ENCODE measurements at places on chromosomes 12 and 14.

GRCh38 chr14:24325963-24326362 lies 8.9 kb downstream of the ADCY4 start:
- DNase-seq = no peak

DNA sequence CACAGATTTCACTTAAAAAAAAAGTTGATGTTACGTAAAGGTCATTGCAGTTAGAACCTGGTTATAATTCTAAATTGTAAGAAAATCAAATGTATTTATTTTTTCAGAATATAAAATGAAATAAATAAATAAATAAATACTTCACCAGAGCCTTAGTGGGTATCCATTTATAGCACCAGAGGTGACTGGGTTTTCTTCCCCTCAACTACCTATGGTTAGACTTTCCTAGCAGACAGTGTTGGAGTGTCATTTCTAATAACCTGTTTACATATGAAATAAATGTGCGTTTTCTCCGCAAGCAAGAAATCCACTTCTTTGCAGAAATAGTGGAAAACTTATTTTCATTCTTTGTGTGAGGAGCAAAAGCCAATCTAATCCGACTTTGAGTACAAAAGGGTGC lies 3.3 kb upstream of the MYF5 start:
- DNase-seq = no peak

DNA sequence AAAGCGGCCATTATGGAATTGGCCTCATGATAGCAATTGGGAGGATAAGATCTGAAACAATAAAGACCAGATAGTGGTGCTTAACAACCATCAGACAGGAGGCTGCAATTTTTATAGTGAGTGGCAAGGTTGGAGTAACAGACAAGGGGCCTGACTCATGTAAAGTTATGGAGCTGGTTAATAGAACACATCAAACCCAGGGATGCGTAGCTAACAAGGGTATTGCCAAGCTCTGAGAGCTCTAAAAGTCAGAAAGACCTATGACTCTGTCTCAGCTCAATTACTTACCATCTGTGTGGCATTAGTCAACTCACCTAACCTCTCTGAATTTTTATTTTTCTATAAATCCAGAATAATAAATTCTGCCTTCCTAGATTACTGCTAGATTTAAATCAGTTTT lies 1731.5 kb upstream of the FLRT2 start:
- no peak for DNase-seq

GRCh38 chr12:47214771-47215170 lies 135.0 kb upstream of the AMIGO2 start:
- DNase-seq = no peak
